ENCODE measurements at places on chromosomes 4 and X.

DNA sequence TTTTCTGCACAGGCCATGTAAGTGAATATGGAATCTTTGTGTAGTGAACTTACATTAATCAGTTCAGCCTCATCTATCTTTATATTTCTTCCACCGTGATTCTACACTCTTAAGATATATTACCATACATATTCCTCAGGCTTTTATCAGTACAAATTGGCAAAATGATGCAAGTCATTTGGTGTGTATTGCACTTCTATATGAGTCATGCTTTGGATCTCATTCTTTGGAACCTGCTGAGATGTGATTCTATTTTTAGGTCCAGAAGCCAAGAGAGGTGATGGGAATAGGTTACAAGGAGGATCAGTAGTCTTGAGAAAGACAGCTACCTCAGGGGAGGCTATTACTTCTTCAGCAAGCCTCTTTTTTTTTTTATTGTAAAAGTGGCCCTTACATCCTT, 204.4 kb downstream of the ZNF330 start:
- no peak for DNase-seq

DNA sequence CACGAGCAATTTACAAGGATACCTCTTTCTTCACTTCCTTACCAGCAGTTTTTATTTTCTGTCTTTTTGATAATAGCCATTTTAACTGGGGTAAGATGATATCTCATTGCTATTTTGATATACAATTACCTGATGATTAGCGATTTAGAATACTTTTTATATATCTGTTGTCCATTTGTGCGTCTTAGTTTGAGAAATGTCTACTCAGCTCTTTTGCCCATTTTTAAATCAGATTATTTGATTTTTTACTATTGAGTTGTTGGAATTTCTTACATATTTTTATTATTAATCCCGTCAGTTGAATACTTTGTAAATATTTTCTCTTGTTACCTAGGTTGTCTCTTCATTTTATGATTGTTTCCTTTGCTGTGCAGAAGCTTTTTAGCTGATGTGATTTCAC, 1.5 kb upstream of the SPIN2A start:
- no peak for DNase-seq

DNA sequence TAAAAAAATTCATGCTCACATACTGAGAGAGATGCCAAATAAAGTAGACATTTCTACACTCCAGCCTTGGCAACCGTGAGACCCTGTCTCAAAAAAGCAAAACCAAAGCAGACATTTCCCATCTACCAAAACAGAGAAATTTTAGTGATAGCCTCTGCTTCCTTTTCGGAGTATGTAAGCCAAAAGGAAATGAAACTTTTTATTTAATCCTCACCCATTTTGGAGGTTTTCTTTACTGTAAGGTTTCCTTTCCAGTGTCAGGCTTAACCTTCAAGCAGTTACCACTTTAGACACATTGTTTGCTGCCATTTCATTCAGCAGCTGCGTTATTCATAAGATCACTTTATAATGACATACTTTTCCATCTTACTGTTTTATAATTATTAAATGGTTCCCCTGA, 15.9 kb downstream of the ADD1 start:
- no peak for DNase-seq

DNA sequence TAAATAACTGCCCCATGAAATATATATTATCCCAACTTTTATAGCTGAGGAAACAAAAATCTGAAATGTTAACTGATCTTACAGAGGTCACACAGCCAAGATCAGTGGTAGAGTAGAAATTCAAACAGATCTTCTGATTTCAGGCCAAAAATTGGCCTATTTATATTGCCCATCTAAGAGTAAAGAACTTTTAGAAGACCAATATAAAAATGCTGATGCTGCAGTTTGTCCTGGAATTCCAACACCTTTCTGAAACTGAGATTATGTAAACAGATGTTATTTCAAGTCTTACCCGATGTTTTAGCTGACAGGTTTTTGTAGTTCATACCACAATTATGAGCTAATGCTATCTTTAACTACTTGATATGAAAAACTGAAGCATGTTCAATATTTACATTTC, 51.1 kb downstream of the SPANXN3 start:
- DNase-seq, result no peak

GRCh38 chrX:8504451-8504850, 39.8 kb downstream of the VCX3B start:
- no peak for DNase-seq

DNA sequence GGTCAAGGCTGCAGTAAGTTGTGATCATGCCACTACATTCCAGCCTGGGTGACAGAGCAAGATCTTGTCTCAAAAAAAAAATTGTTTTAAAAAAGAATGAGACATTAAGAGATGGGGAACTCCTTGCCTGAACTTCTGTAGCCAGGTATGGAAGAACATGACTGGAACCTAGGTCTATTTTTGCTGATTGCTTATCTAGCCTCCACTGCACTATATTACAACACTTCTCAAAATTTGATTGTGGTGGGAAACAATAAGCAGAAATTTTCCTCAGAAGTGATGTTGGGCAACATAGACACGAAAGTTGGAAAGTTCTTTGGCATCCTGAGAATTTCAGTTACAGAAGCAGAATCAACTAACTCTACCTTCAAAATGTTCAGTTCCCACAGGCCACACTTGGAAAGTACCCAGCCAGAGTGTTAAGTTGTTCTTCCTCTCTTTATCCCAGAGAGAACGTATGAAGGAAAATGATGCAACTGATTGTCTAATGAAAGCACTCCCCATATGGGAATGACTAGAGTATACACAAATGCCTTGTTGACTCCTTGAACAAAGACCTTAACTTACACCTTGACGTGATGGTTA, 50.0 kb downstream of the LUZP4 start:
- DNase-seq, result no peak

Data from cortex of kidney (tissue), 1 donor.